ENCODE measurements at places on chromosomes 4 and X.

- no peak for DNase-seq
Measured at GRCh38 chr4:108336076-108336475, 167.3 kb upstream of the LEF1 start.

DNA sequence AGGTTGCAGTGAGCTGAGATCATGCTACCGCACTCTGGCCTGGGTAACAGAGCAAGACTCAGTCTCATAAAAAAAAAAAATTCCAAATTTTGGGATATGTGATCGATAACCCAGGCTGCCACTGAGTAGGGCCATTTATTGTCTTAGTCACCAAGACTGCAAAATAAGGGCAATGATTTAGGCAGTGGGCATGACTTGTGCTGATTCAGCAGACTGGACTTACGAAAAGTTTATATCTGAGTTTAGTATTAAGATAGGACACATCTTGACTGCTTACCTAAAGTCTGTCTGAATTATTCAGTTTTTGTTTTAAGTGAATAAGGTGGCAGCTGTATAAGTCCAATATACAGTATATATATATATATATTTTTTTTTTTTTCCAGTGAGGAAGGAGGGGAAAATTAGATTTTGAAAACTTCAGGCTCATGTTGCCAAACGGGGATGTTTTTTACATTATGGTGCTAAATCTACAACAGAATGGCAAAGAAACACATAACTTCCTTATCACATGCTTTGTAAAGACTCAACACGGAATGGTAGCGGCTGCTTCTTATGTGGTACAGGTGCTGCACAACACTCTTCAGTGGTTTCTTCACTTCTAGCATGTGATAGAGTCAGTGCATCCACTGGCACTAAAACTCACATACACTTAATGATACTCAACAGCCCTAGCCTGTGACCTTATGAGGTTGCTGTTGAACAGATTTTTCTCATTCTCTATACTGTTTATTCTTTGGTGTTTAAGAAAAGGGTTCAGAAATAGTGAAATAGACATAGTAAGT lies 6.5 kb downstream of the TEX13D start:
- no peak for DNase-seq

DNA sequence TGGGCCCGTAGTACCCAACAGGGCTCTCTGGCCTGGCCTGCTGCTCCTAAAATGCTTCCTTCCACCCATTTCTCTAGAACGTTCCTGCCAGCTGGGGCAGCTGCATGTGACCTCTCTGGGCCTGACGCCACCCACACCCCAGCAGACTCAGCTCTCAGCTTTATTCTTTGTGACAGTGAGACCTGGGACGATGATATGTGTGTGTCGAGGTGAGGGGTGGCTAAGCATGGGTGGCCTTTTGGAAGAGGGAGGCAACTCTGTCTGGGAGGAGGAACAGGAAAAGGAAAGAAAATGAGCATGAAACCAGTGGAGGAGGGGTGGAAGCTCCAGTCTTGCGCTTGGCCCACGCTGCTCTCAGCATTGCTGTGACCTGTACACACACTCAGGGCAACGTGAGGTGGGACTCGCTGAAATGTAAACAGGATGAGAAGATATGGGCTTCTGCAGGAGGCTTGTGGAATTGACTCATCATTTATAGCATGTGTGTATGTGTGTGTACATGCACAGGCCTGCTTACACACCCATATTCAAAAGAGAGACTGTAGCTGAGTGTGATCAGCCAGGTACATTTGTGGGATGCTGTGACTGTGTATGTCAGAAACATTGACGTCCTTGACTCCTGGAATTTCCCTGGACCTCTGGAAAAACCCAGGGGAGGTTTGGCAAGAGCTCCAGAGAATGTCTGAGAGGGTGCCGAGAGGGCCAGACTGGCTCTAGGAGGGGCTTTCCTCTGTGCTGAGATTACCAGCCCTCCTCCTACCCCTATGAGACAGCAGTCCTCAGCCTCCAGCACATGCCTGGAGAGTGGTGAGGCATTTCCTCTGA lies 137.9 kb downstream of the PJA1 start:
- no peak for DNase-seq

DNA sequence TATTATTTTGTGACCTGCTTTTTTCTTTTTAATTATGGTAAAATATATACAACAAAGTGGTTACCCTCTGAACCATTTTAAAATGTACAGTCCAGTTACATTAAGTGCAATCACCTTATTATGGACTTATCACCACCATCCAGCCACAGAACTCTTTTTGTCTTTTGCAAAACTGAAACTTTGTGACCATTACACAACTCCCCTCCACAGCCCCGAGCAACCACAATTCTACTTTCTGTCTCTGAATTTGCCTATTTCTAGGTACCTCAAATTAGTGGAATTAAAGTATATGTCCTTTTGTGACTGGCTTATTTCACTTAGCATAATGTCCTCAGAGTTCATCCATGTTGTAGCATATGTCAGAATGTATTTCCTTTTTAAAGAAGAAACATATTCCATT lies 39.3 kb upstream of the WWC2 start:
- no peak for DNase-seq

DNA sequence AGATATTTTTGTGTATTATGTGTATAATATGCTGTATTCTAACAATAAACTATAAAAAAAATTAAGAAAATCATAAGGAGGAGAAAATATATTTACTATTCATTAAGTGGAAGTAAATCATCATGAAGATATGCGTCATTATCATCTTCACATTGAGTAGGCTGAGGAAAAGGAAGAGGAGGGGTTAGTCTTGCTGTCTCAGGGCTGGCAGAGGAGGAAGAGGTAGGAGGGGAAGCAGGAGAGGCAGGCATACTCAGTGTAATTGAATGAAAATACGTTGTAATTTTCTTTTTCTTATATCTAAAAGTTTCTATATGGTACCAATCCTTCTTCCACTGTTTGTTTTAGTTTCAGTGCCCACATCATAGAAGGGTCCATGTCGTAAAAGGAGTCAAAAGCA lies 9.8 kb upstream of the TMEM185A start:
- DNase-seq, result no peak

- DNase-seq, result no peak
Measured at GRCh38 chrX:35166023-35166422, 223.4 kb downstream of the FAM47B start.

- DNase-seq, result no peak
Measured at GRCh38 chr4:100366213-100366612, 151.6 kb downstream of the EMCN start.

DNA sequence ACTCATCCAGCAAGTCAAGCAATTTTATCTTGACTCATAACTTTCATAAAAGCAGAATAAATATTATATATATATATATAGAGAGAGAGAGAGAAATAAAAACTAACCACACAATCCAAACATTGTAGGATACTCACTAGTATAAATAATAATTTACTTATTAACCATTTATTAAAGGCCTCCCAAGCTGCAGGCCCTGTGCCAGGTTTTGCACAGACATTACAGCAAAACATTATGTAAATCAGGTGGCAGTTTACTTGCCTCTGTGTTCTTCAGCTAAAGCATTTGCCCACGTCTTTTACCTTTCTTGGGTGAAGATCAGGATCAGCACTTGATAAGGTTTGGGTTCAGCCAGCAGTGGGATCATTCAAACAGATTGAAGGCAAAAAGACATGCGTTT lies 75.6 kb downstream of the CLDN22 start:
- DNase-seq, result no peak

GRCh38 chrX:50469206-50469605 lies 1.4 kb downstream of the DGKK start:
- no peak for DNase-seq

- DNase-seq, result no peak
Measured at GRCh38 chr4:128582427-128582870, 227.1 kb upstream of the JADE1 start.

DNA sequence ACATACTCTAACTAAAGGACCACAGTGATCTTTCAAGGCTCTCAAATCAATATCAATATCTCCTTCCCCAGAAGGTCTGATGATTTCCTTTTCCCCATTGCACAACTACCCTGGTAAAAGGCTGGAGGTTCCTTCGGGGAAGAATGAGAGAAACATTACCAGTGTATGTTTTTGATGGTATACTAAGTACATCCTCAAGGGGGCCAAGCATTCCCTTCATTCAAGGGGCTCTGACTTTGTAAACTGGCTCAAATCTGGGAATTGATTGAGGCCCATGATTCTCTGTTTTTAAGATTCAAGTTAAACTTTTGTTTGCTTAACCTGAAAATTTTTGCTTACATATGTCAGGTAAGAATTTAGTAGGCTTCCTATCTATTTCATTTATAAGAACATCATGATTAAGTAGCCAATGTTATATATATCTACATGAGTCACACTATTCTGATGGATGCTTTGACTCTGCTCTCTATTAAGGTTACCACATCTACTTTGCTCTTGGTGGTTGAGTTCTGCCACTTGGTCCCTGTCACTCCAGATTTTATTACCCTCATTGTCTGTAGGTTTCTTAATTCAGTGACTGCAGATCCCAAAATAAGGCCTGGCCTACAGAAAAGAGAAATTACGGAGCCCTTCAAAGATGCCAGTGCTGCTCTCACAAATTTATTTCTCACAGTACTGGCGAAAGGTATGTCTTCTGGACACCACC lies 16.4 kb upstream of the GUCY1B1 start:
- DNase-seq, result no peak

DNA sequence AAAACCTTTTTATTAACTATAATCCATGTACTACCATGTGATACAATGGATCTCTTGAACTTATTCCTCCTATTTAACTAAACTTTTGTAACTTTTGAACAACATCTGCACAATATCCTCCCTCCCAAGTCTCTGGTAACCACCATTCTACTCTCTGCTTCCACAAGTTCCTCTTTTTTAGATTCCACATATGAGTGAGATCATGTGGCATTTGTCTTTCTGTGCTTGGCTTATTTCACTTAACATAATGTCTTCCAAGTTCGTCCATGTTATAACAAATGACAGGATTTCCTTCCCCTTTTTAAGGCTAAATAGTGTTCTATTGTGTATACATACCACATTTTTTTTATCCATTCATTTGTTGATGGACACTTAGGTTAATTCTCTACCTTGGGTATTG lies 28.1 kb downstream of the DCAF8L1 start:
- DNase-seq, result no peak

DNA sequence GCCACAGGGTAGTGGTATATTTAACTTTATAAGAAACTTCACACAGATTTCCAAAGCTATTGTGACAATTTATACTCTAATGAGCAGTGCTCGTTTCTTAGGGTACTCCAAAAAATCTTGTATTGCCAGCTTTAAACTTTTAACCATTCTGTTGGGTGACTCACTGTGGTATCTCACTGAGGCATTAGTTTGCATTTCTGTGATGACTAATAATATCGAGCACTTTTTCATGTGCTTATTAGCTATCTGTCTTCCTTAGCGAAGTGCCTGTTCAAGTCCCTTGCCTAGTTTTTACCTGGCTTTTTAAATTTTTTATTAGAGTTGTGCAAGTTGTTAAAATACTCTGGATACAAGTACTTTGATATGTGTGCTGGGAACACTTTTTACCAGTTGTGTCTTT lies 5.5 kb downstream of the PNMA3 start:
- no peak for DNase-seq

DNA sequence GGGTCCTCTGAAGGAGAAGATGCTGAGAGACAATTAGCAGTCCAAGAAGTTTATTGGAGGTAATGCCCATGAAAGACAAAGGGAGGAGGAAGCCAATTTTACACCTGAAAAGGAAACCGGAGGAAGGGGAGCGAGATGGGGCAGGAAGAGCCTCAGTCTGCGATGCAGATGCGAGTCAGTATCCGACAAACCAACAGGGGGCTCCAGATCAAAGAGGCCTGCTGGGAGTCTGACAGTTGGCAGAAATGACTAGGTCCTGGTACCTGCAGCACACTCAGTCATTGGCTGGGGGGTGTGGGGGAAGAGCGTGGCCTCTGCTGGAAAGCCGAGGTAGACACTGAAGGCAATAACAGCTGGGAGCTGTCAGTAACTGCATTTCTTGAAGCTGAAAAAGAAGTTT lies 231.1 kb upstream of the CENPE start:
- DNase-seq, result no peak

GRCh38 chrX:103954259-103954658 lies 8.2 kb upstream of the TMSB15B start:
- DNase-seq, result no peak

DNA sequence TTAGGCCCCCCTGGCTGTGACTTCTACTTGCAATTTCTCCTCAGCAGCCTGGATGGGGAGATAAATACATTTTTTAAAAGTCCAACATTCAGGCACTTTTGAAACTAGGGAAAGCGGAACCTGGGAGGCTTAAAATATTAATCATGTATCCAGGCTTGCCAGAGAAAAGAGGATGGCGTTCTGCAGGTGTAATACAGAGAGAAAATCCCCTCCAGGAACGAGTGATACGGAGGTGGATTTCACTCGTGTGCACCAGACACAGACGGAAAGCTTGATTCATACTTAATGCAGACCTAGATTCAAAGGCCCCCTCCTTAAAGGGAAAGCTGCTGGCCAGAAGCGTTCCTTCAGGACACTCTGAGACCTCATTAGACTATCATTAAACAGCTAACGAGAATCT lies 354.0 kb upstream of the BOD1L1 start:
- no peak for DNase-seq

- DNase-seq, result peak; percentile 36
Measured at GRCh38 chr4:24856586-24856985, 56.3 kb downstream of the CCDC149 start.

DNA sequence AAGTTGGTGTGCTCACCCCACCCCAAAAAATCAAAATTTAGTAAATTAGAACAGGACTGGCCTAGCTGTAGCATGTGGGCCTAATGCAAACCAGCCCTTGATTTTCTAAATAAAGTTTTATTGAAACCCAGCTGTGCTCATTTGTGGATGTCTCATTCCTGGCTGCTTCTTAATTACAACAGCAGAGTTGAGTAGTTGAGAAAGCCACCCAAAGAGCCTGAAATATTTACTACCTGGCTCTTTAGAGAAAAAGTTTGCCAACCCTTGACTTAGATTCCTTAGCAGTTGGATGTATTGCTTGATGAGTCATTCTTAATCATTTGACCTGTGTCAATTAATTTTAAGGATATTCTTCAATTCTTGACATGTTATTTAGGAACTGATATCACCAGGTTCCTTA lies 168.3 kb upstream of the PUDP start:
- no peak for DNase-seq

DNA sequence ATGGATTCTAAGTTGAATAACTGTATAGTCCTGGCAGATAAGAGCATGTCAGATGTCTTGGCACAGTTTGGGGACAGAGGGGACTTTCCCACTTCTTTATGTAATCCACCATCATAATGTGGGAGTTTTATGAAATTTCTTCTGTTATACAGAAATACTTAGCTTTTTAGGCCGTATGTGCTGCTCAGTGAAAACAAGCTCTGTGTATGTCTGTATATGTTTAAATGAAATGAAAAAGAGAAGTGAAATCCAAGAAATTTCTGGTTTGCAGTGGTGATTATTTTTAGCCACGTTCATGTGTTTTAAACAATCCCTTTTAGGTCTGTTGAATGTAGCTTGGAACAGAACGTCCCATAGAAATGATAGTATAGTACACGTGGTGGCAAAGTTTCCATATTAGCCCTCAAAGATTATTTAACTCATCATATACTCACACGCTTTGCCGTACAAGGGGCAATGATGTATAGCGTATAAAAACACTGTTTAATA lies 41.0 kb downstream of the GAB1 start:
- no peak for DNase-seq

DNA sequence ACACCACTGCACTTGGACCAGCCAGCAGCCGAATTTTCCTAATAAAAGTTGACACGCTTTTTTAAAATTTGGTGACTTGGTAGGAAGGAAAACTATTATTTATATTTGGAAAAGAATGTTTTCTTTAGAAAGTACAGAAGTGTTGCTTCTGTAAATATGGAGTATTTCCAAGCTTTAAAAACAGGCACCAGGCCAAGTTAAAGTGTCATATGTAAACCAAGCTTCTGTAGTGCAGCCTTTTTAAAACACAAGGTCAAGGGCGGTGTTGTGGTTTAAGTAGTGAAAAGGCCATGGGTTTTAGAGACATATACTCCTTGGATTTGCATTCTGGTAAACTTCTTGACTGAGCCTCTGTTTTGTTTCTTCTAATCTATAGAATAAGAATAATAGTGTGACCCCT lies 62.7 kb downstream of the TRIM2 start:
- no peak for DNase-seq

Measured in GM19239 (cell line).